ENCODE measurements at places on chromosomes 11 and 22. TPM values are rescaled to one million over a fixed set of nuclear protein-coding genes. Genes with fewer than 3 reads are reported as not detected.

GRCh38 chr11:73059915-73060314, 82.2 kb downstream of the FCHSD2 start:
- DNase-seq = no peak

DNA sequence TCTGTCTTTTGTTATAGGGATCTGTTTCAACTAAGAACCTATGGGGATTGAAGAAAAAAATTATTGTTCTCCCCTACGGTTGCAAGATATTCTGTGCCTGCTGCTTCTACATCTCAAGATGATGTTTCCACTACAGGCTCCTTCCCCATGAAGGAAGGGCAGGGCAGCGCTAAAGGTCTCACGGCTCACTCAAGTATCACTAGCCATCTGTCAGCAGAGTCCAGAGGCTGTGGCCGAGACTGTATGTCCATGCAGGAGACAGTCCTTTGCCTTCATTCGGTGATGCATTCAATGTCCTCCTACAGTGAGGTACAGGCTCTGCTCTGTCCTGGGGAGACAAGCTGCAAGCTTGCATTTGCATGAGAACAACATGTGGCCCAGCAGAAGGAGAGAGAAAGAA, 518.0 kb downstream of the OPCML start:
- DNase-seq = no peak

DNA sequence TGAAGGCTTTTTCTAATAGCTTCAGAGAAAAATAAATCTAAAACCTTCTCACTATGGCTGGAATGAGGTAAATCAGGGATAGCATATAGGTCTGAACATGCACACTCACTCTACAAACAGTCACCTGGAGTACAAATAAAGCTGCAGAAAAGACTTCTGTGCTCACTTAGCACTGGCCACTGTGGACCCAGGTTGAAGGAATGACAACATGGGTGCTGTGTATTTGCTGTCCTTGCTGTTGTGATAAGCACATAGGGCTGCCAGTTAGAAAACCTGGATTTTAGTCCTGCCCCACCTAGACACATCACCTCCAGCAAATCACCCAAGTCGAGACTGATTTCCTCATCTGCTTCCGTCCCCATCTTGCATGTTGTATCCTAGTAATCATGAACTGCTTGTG, 51.2 kb downstream of the FZD4 start:
- peak; percentile 8 for DNase-seq

- DNase-seq = no peak
Measured at GRCh38 chr11:14813516-14813915, 78.5 kb downstream of the CYP2R1 start.

DNA sequence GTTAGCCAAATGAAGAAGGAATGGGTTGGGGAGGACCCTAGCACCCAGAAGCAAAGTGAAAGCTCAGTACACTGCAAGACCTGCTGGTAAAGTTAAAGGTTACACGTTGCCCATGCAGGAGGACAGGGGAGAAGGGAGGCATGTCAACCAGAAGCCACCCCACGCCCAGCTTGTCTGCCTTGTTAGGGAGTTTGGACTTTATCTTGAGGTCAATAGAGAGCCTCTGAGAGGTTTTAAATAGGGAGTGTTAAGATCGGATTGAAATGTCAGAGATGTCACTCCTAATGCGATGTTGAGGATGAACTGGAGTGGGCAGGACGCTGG, 18.7 kb upstream of the PEX26 start:
- no peak for DNase-seq

- no peak for DNase-seq
Measured at GRCh38 chr11:61780581-61781162, 11.7 kb downstream of the TMEM258 start.

The JAM3 gene
- 2.8 TPM for total RNA-seq

The ZP1 gene
- not detected for total RNA-seq

DNA sequence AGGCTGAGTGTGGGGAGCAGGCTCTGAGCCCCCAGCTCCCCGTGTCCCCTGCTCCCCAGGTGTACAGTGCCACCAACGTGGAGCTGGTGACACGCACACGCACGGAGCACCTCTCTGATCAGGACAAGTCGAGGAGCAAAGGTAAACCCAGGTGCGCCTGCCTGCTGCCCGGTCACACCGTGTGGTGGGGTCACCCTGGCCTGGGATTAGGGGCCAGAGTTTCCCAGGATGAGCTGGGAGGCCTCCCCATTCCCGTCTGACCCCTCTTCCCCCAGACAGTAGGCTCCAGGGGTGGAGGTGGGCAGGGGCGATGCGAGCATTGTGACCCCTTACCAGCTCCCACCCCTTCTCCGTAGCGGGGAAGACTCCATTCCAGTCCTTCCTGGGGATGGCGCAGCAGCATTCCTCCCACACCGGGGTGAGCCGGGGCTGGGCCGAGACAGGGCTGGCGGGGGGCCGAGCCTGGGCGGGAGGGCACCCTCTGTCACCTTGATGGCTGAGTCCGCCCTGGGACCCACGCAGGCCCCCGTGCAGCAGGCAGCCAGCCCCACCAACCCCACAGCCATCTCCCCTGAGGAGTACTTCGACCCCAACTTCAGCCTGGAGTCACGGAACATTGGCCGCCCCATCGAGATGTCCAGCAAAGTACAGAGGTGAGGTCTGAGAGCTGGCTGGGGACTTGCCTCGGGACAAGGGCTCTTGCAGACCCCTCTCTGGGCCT, 3.7 kb upstream of the SSH3 start:
- no peak for DNase-seq

DNA sequence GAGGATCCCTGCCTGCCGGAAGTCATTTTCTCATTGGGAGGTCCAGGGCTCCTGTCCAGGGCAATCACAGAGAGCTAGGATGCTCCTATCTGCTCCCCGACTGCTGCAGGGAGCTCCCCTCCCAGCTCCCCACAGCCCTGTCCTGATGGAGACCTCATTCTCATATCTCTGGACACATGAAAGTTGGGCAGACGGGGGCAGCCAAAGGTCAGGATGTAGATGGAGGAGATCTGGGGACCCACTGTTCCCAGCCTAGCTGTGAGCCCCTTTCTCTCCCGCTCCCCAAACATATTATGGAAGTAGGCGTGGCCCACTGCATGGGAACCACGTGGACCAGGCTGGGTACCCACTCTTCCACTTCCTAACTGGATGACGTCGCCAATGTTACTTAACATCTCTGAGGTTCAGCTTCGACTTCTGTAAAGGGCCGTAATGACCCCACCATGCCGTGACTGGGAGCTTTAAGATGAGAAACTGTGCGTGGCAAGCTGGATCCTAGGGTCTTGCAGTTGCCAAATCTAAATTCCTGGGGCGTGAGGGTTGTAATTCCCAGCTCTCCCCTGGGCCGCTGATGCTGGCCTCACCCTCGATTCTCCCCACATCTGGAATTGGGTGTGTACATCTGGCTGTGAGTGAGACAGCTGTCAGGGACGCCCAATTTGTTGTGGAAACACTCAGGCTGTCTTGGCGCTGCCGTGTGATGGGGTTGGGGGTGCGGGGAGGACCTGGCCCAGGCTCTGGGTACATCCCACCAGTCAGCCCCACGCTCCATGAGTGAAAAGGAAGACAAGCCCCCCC, 1.8 kb downstream of the CDC42EP2 start:
- no peak for DNase-seq

The RANGAP1 gene
- 71.7 TPM for total RNA-seq

DNA sequence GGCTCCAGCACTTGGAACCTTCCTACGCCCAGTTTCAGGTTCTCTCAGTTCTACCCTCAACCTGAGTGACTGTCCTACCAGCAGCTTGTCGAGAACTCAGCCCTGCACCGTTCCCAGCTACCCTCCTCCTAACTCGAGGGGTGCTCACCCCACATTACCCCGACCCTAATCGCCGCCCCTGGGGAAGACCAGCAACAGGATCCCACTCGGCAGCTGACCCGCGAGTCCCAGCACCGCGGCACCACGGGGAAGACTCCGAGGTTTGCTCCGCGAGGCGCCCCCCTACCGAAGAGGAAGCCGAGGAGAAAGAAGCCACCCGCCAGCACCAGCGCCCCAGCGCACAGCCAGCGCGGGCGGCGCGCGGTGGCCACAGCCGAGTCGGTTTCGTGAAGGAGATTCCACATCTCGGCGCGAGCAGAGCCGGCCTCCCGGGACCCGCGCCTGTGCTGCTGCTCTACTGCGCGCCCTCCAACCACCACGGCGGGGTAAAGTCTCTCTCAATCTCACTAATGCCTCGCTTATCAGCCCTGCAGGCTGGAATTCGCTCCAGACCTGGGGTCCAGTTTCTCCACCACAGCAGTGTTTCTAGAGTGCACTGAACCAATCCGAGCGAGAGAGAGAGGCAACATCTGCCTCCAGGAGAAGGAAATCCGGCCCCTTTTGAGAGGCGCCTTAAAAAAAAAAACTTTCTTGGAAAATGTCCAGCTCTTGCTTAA, at the start of gene FOLH1:
TSS of gene FOLH1 (minus strand) at position 597 of the 716 bp plus-strand sequence. CDS start at position 404, 193 bp downstream.
- DNase-seq = no peak

DNA sequence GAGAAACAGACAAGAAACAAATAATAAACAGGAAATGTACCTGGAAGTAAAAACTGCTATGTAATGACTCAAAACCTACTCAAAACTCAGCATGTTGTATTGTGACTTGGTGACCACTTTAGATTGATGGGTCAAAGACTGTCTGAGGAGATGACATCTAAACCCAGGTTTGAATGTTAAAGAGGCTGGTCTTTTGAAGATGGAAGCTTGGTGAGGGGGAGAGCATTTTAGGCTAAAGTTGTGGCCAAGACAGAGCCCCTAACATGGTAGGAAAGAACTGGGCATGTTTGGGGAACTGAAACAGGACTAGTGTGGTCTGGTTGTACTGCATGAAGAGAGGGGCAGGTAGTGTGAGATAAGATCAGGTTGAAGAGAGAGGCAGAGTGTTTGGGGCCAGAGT, 85.3 kb upstream of the MYO18B start:
- no peak for DNase-seq

The ANGPTL5 gene
- total RNA-seq = not detected

The PATE2 gene
- total RNA-seq = not detected

The MMP7 gene
- not detected for total RNA-seq

The RGL4 gene
- not detected for total RNA-seq

- no peak for DNase-seq
Measured at GRCh38 chr11:110314366-110315095, 18.1 kb upstream of the RDX start.

GRCh38 chr22:31912407-31912743, 32.0 kb upstream of the YWHAH start:
- no peak for DNase-seq

Data from HepG2 (cell line).